ENCODE measurements at places on chromosomes 3 and 15.

- DNase-seq: no peak
Measured at GRCh38 chr15:65327651-65328393, 23.3 kb downstream of the RNU5B-1 start.

- no peak for DNase-seq
Measured at GRCh38 chr3:127743351-127744252, 70.8 kb downstream of the ABTB1 start.

DNA sequence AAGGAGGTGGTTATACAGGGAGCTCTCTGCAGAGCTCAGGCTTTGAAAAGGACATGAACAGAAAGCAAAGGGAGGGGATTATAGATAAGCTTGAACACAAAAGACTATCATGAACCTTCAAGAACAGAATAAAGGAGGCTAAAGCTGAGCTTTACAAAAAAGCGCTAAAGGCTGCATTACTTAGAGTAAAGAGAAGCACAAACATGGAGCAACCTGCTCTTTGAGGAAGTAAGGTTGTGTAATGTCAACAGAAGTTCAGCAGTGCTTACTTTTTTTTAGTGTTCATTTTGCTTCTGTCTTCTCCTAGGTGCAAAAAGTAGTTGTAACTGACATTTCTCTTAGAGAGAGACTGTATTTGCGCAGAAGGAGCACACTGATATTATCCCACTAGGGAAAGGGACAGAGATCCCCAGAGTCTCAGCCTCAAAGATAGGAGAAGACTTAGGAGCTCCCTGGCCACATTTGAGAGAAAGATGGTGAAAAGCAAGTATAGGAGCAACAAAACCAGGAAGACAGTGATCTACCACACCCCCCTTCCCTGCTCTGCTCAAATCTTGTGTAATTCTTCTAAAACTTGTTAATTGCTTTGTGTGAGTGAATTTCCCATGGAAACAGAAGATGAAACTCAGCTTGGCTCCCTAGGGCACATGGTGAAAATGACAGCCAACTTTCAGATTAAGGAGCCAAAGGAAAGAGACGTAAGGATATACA lies 54.7 kb downstream of the QTRT2 start:
- DNase-seq: no peak

DNA sequence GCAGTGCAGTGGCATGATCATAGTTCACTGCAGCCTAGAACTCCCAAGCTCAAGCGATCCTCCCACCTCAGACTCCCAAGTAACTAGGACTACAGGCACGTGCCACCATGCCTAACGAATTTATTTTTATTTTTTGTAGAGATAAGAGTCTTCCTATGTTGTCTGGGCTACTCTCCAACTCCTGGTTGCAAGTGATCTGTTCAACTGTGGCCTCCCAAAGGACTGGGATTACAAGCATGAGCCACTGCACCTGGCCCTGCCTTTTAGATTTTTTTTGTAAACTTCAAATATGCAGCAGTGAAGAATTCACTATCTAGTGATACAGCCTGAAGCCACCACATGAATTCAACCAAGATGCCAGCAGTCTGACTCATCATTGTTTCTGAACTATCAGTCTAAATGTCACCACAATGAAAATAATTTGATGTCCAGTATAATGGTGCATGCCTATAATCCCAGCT lies 32.7 kb downstream of the UBXN7 start:
- DNase-seq: no peak

DNA sequence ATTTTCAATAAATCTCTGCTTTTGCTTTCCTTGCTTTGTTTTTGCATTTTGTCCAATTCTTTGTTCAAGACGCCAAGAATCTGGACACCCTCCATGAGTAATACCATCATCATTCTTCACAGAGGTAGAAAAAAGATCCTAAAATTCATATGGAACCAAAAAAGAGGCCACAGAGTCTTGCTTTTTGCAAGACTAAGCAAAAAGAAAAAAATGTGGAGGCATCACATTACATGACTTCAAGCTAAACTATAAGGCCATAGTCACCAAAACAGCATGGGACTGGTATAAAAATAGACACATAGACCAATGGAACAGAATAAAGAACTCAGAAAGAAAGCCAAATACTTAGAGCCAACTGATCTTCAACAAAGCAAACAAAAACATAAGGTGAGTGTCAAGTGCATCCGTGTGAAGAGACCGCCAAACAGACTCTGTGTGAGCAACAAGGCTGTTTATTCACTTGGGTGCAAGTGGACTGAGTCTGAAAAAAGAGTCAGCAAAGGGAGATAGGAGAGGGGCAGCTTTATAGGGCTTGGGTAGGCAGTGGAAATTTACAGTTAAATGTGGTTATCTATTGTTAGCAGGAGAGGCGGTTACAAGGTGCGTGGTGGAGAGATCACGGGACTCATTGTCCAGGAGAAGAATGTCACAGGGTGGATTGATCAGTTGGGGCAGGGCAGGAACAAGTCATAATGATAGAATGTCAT lies 10.9 kb downstream of the STRIT1 start:
- no peak for DNase-seq
